ENCODE measurements at places on chromosomes 13 and 19. TPM values are rescaled to one million over a fixed set of nuclear protein-coding genes. Genes with fewer than 3 reads are reported as not detected.

- DNase-seq = no peak
Measured at GRCh38 chr13:46834657-46835056, 37.7 kb upstream of the ESD start.

GRCh38 chr19:16139752-16140151, 3.7 kb upstream of the HSH2D start:
- DNase-seq = no peak

DNA sequence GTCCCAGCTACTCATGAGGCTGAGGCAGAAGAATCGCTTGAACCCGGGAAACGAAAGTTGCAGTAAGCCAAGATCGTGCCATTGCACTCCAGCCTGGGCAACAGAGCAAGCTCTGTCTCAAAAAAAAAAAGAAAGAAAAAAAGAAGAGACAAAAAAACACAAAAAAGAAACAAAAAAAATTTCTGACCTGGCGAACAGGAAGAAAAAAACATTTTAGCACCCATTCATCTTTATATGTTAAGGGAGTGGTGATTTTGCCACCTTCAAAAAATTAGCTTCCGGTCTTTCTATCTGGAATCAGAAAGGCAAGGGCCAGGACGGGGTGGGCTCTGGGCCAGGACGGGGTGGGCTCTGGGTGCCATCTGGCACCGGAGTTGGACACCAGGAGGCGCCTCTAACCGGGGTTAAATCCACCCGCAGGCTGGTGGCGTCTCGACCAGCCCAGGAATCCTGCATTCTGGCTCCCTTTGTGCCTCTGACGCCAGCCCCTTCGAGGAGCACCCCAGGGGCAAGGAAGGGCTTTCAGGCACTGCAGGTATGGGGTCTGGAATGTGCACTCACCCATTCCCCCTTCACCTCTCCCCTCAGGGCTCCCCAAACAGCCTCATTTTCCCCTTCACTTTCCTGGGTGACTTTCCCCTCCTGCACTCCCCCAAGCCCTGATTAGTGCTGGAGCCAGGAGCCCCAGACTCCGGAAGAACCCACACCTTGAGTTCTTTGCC, 10.4 kb upstream of the ZSWIM4 start:
- DNase-seq = peak; percentile 79

DNA sequence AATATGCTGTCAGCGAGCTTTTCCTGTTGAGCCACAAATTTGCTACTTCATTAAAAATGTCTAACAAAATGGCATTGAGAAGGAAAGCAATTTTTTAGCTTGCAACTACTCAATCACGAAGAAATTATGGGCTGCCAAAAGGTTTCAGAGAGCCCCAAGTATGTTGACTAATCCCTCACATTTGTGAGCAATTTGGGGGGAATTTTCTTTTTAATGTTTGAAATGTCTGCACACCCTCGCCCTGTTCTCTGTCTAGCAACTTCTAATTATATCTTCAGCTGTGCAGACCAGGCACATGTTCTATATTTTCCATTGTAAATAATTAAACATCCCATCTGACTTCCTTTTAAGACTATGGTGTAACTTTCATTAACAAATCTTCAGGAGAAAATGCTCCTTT, 192.9 kb downstream of the DCT start:
- DNase-seq = no peak

The PNMA8A gene
- 6.4 TPM for polyA plus RNA-seq

The LAIR1 gene
- polyA plus RNA-seq = 2.2 TPM
